ENCODE measurements at places on chromosomes 12 and 14.
A peak's percentile ranks its signal among the peaks of the same experiment; 100 is the strongest.

DNA sequence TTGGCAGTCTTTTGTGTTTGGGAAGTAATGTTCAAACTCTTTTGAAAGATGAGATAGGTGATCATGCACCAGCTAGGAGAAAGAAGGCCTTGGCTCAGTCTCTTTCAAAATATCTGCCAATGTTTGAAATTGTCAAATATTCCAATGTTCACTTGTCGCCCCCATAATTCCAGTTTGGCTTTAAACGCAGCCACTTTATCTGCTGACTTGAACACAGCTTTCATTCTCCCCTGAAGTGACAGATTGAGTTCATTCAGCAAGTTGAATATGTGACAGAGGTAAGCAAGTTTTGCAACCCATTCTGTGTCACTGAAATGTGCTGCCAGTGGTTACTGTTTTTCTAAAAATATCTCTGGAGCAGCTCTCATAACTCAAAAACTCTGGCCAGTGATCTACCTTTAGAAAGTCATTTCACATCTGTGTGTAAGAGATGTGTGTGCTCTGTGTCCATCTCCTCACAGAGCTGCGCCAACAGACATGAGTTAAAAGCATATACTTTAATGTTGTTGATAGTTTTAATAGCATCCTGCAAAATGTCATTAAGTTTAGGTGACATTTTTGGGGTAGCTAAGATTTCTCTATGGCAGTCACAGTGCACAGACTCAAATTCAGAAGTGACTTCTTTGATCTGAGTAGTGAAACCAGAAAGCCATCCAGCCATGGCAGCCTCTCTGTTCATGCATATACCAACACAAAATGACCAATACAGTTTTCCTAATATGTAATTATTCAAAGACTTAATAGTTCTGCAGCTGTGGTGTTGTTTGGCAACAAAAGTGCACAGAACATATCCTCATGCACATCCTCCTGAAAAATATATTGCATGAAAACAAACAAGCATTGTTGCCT lies 614.3 kb upstream of the MIS18BP1 start:
- DNase-seq: no peak

DNA sequence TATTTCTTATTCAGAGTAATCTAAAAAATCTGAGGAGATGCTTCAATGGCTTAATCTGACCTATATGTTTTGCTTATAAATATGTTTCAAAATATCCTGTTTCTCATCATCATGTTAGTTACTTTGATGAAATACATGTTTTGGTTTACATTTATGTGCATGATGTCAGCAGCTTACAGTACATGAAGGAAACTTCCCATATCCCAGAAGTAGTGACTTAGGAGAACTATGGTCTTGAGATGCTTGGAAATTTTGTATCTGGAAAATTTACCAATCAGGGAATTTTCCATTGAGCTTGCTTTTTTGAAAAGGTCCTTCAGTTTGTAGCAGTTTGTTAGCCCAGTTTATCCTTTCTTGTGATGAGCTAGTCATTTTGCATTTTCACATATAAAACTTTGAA lies 73.3 kb downstream of the RASSF8 start:
- no peak for DNase-seq

DNA sequence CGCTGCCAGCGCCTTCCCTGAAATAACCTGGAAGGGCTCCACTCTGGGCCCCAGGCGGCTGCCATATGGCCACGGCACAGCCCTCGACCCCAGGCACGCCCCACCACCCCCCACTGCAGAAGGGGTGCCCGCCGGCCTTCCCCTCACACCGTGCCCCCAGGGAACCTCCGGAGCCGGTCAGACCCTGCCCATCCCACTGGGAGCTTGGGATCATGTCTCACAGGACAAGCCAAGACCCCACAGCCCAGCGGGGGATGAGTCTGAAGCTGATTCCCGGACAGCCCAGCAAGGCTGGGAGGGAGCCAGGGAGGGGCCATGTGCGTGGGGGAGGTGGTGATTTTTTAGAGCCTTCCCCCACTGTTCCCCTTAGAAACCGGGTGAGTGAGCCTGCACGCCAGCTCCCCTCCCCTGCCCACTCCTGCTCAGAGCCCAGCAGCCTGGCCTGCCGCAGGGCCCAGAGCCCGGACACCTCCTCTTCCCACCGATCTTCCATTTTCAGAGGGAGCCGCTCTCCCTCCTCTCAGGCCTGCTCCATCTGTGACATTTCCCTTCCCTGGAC lies 1.4 kb downstream of the RIMBP2 start:
- no peak for DNase-seq

DNA sequence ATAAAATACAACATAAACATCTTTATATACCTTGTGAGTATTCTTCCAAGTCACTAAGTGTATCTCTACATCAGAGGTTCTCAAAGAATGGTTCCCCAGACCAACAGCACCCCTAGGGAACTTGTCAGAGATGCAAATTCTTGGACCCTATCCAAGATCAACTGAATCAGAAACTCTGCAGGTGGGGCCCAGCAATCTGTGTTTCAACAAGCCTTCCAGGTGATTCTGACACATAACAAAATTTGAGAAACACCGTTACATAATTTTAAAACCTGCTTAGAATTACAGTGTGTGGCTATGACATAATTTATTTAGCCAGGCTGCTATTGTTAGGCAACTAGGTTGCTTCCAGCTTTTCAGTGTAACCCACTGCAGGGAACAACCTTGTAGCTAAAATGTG lies 49.8 kb downstream of the NTN4 start:
- no peak for DNase-seq

DNA sequence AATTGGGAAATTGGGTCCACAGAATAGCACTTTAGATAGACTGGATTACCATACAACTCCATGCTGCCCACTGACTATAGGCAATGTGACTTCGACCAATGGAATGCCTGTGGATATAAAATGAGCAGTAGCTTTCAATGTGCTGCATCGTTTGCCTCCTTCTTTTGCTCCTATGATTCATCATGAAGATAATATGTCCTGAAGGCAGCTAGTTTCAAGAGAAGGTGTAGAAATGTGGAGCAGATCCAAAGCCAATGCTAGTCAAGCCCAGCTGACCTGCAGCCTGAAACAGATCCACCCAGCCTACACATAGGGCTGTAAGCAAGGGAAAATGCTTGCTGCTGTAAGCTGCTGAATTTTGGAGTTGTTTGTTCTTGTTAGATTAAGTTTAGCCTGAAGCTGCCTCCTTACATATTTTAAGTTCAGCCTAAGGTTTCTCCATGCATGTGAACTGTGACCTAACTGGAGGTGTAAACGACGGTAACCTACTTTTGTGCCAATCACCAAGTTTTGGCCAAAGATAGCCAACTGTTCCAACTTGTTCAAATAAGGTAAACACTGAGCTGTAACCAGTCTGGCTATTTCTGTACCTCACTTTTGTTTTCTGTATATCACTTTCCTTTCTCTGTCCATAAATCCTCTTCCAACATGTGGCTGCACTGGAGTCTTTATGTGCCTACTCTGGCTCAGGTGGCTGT lies 169.1 kb upstream of the AVPR1A start:
- no peak for DNase-seq

- DNase-seq: peak; percentile 21
Observed at GRCh38 chr12:38921025-38921677, 15.8 kb upstream of the CPNE8 start.

GRCh38 chr14:73916324-73916723 lies 29.7 kb downstream of the ZNF410 start:
- DNase-seq: no peak

- no peak for DNase-seq
Observed at GRCh38 chr14:56894591-56894991, 84.3 kb upstream of the OTX2 start.

DNA sequence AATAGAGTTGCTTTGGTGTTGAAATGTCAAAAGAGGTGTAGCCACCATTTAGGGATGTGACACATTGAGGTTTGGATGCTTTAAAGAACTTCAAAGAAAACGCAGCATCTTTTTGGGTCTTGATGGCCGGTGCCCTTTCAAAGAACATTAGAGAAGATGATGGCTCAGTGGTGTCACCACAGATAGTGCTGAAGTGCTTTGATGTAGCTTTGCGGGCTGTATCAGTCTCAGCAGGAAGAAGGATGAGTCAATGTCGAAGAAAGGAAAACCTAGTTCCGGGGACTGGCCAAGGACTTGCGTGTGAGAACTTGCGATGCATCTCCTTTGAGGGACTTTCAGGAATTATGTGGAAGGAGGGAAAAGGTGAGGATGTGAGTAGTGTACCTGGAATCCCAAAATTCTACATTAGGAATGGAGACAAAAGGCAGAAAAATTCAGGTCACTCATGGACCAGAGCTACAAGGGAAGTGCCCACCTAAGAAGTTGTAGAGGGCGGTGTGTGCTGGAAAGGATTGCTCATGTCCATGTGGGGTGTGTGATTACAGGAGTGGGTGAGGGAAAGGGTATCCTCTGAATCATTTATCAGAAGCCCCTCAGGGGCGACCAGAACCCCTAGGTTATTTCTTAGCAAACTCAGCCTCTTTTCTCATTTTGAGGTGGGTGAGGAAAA lies 39.7 kb upstream of the GZMB start:
- DNase-seq: no peak

- DNase-seq: no peak
Observed at GRCh38 chr14:68784226-68784910, 8.5 kb downstream of the ZFP36L1 start.

- no peak for DNase-seq
Observed at GRCh38 chr12:129530984-129531383, 372.8 kb downstream of the TMEM132D start.

DNA sequence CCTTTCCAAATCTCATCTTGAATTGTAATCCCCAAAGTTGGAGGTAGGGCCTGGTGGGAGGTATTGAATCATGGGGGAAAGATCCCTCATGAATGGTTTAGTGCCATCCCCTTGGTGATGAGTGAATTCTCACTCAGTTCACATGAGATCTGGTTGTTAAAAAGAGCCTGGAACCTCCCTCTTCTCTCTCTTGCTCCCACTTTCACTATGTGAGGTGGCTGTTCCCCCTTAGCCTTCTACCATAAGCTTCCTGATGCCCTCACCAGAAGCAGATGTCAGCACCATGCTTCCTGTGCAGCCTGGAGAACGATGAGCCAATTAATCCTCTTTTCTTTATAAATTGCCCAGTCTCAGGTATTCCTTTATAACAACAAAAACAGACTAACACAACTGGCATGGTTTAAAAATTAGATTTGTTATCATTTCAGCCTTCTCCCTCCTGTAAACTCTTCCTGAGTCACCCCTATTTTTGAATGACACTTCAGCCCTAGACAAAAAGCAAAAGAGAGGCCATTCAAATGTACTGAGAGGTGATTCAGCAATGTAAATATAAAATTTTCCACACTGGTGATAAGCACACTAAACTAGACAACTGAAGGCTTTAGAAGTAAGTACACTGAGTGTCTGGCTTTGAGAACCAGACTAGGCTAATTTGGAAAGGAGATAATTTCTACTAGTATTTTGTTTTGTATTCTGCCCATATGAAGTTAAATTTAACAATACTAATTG lies 212.1 kb upstream of the ABCD2 start:
- DNase-seq: no peak

DNA sequence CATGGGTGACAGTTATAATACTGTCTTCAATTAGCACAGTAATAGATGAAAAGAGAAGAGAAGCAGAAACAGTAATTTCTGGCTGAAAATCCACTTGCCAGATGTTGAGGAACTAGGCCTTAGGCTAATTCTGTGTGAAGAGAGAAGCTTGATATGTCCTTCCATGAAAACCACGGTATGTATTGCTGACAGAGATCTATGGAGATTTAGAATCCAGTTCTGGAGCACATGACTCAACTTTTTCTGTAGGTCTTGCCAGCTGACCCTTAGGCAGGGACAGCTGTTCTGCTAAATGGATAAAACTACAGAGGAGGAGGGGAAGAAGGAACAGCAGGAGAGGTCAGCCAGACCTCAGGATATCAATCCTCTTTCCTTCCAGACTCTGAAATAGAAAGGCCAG lies 211.5 kb downstream of the PRKD1 start:
- no peak for DNase-seq

DNA sequence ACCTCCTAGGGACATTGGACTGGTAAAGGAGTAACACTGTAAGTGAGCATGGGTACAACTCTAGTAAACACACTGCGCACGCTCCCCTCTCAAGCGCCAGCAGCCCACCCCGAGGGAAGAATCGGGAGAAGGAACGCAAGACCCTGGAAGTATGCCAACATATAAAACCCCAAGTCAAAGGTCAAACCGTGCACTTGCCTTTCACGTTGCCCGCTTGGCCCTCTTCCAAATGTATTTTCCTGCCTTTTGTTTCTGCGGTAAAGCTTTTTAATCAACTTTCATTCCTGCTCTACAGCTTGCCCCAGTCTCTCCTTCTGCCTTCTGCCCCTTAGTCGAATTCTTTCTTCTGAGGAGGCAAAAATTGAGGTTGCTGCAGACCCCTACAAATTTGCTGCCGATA lies 17.6 kb upstream of the CHST11 start:
- no peak for DNase-seq

- no peak for DNase-seq
Observed at GRCh38 chr12:2479851-2480535, 314.8 kb upstream of the FKBP4 start.

DNA sequence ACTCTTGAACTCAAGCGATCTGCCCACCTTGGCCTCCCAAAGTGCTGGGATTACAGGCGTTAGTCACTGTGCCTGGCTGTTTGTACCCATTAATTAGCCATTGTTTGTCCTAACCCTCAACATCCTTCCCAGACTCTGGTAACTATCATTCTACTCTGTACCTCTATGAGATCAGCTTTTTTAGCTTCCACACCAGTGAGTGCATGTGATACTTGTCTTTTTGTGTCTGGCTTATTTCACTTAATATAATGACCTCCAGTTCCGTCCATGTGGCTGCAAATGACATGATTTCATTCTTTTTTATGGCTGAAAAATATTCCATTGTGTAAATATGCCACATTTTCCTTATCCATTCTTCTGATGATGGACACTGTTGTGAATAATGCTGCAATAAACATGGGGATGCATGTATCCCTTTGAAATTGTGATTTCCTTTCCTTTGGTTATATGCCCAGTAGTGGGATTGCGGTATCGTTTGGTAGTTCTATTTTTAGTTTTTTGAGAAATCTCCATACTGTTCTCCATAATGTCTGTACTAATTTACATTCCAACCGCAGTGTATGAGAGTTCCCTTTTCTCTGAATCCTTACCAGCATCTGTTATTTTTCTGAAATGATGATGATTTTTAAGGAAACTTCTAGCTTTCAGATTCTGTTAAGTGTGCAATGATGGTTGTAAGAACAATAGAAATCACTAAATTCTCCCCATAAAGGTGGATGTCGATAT lies 6.7 kb upstream of the PPP4R3A start:
- no peak for DNase-seq

GRCh38 chr12:56431288-56431687 lies 17.9 kb downstream of the TIMELESS start:
- DNase-seq: no peak

GRCh38 chr12:71124835-71125460 lies 32.9 kb downstream of the TSPAN8 start:
- no peak for DNase-seq

GRCh38 chr12:42208574-42208973 lies 29.5 kb downstream of the YAF2 start:
- DNase-seq: no peak

Data from Ammon's horn (tissue), 1 donor.